Epithelial cell of esophagus (primary cell): ENCODE measurements at places on chromosomes 4 and X.

DNA sequence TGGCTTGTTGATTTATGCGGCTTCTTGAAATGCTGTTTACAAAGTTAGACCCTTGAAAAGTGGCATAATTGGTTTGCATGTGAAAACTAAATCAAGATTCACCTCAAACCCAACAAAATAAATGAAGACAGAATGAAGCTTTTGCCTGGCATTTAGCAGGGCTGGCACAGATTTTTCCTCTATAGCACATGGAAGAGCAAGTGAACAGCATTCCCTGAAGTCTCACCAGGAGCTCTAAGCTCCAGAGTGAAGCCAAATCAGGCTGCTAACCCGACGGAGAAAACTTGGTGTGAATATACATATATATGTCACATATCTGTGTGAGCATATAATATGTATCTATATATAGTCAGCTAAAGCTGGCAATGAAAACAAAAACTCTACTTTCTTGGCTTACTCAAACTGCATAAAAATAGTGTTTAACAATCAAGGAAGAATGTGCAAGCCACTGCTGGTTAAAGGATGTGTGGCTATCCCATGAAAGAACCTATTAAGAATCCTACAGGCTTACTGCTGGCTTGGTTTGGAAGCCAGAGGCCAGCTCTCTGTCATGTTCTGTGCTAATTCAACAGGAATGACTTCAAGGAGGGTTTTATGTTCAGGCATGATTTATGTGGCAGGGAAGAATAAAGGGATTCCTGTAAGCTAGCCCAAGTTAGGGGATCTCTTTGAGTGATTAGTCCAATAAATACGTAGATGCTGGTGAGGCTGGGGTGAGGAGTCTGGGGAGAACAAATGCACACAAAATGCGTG is 69.9 kb downstream of the MFAP3L start:
- no peak for DNase-seq

GRCh38 chr4:156975686-156976085 is 4.1 kb upstream of the PDGFC start:
- DNase-seq, result no peak

- no peak for DNase-seq
Observed at GRCh38 chrX:53288189-53288588, 6.8 kb upstream of the IQSEC2 start.

GRCh38 chrX:109327251-109327650 is 154.6 kb downstream of the GUCY2F start:
- no peak for DNase-seq

GRCh38 chr4:185082561-185082960 is 60.5 kb upstream of the SLC25A4 start:
- DNase-seq, result peak; percentile 5
